H9 (cell line): ENCODE measurements at places on chromosomes 7 and 10.

GRCh38 chr10:75540357-75540966 is 109.0 kb downstream of the LRMDA start:
- no peak for DNase-seq

GRCh38 chr7:22438994-22439393 is 61.0 kb downstream of the STEAP1B start:
- no peak for DNase-seq

DNA sequence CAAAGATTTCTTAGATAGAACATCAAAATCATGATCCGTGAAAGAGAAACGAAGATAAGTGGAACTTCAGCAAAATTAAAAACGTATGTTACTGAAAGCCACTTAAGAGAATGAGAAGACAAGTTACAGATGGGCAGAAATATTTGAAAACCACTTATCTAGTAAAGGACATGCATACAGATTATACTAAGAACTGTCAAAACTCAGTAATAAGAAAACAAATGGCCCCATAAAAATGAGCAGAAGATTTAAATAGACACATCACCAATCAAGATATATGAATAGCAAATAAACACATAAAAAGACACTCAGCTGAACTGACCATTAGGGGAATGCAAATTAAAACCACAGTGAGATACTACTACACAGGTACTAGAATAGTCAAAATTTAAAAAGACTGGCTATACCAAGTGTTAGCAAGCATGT is 343.7 kb downstream of the PTEN start:
- DNase-seq, result no peak

- DNase-seq, result no peak
These were observed 14.5 kb downstream of the NUDT5 start for GRCh38 chr10:12181065-12181775.

DNA sequence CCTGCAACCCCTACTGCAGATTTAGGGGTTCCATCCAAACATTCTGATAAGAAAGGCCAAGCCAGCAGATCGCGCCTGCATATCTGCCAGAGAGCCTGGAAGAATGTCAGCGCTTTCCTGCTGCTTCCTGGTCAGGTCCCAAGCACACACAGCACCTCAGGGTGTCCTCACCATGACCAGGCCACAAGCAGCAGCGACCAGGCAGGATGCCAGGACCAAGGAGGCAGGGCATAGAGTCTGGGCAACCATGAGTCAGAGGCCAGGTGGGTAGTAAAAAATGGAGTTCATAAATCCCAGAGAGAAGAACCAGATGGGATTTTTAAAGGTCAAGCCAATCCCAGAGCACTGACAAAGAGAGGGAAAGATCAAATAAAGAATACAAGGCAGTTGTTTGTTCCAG is 5.5 kb upstream of the FAM131B start:
- no peak for DNase-seq

DNA sequence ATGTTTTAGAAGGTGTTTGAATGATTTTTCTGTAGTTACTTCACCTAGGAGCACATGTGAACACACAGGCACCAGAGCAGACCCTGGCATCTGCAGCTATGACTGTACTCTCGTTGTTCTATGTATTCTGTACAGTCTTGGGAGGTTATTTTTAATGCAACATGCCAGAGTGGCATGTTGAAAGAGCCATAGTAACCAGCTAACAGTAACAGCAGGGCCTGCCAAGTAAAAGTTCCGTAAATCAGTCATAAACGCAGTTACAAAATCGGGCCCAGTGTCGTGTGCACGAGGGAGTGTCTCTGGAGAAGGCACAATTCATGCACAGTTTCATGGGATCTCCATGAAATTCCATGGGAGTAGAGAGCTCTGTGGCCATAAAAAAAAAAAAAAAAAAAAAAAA is 108.3 kb upstream of the CDK6 start:
- DNase-seq, result no peak

- no peak for DNase-seq
These were observed 55.6 kb downstream of the STEAP1B start for GRCh38 chr7:22444181-22444971.

GRCh38 chr7:2520131-2520760 is 672 bp downstream of the LFNG start:
- no peak for DNase-seq

DNA sequence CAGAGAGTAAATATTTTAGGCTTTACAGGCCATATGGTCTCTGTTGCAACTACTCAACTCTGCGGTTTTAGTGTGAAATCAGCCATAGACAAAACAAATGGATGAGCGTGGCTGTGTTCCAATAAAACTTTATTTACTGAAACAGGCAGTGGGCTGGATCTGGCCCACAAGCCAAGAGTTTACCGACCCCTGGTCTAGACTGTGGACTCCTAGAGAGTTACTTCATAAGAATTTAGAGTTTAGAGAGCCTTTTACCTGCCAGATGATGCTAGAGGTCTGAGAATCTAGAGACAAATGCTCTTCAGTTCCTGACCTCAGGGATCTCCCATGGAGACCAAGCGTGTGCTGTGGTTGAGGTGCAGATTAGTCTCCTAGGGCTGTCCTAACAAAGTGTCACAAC is 174.8 kb downstream of the PTEN start:
- no peak for DNase-seq

DNA sequence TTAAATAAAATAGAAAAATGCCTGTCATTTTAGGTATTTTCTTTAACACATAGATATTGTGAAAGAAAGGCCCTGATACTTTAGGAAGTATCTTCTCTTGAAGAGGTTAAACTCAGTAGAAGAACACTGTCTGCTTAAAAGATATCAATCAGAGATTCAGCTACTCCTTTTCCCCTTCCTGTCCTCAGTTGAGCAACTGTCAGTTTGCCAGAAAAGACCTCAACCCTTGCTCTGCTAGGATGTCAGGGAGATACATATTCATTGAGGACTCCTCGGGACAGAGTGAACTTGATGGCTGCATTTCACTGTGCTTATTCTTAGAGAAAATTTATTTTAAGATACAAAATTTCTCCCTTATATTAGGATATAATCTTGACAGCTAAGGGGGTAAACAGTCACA is 173.6 kb upstream of the CACNA2D1 start:
- no peak for DNase-seq

- DNase-seq, result no peak
These were observed 21.5 kb upstream of the PPP3CB start for GRCh38 chr10:73517166-73517888.

DNA sequence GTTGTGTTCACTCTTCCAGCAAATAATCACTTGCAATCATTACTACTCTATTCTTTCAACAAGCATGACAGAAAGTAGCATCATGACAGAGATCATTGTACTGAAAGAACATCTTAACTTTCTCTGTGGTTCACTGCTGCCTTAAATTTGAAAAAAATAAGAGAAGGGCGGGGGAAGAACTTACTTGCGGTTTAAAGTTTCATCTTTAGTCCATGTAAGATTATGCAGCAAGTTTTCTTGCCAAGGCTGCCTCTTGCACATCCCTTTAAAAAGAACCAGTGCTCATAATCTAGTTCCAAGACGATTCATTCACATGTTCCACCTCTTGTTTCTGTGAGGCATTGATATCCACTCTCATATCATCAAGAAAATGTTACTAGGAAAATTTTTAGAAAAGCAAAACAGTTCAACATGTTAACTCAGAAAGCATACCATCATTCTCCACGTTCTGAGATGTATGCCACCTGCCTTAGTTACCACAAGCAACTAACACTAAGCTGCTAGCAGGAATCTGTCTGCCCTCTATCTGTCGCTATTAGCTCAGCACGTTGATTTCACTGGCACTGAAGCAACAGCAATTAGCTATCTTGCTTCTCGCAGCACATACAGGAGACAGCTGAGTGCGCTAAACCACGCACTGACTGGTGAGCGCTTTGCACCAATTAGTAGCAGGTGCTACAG is at the start of gene PCDH15:
PCDH15 (minus strand) TSS at position 491 of the 681 bp plus-strand sequence. CDS start 136,969 bp downstream, outside the sequence.
- DNase-seq, result peak; percentile 74

DNA sequence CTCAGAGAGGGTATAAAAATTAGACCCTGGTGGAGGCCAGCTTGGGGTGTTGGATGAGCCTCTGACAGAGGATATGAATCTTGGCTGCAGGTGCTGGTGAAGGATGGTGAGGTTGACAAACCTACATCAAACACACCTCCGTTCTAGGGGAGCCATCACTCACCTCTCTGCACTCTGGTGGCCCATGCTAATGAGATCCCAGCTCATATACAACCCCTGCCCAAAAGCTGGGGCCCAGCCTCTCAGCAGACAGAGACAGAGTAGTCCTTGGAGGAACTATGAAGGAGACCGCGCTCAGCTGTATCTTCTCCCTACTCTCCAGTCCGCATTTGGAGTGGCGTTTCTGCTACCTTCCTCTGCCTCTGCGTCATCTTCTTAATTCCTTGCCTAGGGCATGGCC is 83.1 kb upstream of the SORCS3 start:
- DNase-seq, result no peak

- DNase-seq, result no peak
These were observed 211.7 kb upstream of the MKI67 start for GRCh38 chr10:128337860-128338378.

DNA sequence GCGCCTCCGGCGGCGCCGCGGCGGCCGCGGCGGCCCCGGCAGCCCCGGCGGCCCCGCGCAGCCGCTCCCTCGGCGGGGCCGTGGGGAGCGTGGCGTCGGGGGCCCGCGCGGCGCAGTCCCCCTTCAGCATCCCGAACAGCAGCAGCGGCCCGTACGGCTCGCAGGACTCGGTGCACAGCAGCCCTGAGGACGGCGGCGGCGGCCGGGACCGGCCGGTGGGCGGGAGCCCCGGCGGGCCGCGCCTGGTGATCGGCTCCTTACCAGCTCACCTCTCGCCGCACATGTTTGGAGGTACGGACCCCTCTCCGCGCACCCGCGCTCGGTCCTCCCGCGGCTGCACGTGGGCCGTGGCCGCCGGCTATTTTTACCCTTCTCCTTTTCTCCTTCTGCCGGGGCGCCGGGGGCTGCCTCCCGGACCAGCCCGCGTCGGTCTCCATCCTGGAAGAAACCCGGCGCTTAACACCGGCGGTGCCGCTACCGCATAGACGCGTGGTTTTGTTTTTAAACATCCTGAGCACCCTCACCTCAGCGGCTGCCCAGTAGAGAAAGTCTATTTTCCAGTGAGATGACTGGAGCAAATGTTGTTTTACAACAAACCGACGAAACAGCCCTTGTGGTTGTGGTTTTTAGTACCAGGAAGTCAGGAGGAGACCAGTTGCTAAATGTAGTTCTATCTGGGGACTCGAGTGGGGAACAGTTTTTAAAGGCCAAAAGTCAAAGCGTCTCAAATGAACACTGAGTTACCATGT is 1.3 kb downstream of the ZNRF2 start:
- peak; percentile 46 for DNase-seq
